ENCODE measurements at places on chromosomes 5 and 9.

- DNase-seq: no peak
These were observed 179.2 kb downstream of the TTC39B start for GRCh38 chr9:15127831-15128230.

- DNase-seq: no peak
These were observed 98.4 kb downstream of the PHF2 start for GRCh38 chr9:93674580-93675335.

- DNase-seq: no peak
These were observed 84.3 kb upstream of the PPP2R2B start for GRCh38 chr5:146962801-146963355.

DNA sequence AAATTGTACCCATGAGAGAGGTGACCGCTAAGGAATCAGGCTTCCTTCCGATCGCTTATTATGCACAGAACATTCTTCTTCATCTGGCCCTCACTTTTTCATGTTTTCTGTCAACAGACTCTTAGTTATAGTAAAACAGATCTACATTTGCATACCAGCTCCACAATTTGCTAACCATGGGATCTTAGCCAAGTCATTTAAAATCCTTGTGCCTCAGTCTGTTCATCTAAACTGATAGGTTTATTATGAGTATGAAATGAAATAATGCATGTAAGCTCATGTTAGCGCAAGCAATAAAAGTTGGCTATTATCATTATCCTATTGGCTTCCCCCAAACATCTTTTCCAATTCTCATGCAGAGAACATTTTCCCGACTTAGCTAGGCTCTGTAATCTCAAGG is 42.3 kb downstream of the FGF1 start:
- DNase-seq: no peak

DNA sequence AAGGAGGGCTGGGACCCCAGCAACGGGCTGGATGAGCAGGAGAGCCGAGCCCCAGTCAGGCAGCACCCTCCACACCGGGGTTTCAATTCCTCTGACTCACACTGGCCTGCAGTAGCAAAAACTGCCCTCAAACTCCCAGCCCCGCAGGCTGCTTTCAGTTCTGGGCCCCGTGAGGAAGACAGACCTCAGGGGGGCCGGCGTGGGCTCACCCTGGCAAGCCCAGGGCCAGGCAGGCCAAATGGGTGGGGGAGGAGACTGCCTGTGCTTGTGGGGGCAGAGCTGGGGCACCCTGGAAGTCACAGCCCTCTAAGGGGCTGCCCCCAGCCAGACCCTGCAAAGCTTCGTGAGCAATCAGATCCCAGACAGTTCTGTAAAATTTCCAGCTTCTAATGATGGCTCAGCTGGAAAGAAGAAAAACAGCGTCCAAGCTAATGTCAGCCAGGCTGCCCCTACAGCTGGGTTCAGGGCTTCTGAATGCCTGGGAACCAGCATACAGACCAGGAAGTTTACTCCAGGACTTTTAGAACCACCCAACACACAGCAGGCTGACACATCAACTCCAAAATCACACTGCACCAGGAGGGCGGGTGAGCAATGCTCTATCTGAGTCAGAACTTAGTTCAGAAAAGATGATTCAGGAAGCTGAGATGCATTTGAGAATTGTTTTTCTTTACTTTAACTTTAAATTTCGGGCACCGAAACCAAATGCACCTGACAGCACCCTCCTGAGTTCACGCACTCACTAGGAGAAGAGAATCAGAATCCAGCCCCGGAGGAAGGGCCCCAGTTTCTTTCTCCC is 34.7 kb downstream of the LPCAT1 start:
- DNase-seq: no peak

Data from bone marrow (tissue), 2 donors.